ENCODE measurements at places on chromosomes 13 and 19.

DNA sequence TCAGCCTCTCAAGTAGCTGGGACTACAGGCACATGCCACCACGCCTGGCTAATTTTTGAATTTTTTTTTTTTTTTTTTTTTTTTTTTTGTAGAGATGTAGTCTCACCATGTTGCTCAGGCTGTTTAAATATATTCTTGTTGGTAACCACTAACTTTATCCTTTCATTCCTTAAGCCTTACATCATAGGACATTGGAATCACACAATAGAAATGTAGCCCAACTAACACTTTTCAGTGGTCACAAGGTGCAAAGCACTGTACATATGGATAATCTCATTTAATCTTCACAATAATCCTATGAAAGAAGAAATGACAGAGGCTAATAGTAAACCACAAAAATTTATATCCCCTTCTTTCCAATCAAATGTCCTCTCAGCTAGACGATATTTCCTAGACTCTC lies 417.8 kb upstream of the DACH1 start:
- DNase-seq: no peak

- no peak for DNase-seq
Measured at GRCh38 chr19:19382118-19382517, 23.4 kb upstream of the GATAD2A start.

DNA sequence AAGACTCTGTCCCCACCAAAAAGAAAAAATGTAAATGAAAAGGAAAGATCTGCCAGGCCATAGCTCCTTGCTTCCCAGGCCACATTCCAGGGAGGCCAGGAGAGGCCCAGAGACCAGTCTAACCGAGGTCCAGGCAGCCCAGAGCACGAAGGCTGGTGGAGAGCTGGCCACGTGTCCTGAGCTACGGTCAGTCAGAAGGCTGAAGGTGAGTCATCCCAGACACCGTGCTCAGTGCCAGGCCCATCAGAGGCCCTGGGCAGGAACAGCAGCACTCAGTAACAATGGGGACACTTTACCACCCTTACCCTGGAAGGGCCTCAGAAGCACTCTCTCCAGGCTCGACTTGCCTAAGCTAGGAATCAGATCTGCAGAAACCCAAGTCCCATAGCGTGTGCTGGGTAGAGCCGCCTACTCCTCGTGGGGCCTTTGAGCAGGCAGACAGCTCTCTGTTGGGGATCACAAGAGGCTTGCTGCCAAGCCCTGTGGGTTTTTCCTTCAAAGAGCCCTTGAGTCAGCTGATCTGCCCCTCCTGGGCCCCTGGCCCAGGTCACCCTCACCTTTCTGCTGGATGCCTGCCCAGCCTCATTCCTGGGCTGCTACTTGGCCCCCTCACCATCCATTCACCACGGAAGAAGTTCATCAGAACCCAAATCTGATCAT lies 11.6 kb upstream of the DNMT1 start:
- no peak for DNase-seq

DNA sequence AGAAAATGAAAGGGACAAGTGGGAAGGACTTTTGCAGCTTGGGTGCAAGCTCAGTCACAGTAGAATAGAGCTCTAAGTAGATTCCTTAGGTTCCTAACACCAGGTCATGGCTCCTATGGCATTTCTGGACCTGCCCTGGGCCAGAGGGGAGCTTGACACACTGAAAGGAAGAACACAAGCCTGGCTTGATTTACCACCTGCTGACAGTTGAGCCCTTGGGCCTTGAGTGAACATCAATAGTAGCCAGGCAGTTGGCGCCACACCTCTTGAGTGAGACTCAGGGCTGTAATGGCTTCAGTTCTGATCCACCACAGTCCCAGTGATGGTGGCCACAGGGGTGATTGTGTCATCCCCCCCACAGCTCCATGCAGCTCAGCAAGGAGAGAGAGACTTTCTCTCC lies 221.9 kb upstream of the PCDH17 start:
- no peak for DNase-seq

DNA sequence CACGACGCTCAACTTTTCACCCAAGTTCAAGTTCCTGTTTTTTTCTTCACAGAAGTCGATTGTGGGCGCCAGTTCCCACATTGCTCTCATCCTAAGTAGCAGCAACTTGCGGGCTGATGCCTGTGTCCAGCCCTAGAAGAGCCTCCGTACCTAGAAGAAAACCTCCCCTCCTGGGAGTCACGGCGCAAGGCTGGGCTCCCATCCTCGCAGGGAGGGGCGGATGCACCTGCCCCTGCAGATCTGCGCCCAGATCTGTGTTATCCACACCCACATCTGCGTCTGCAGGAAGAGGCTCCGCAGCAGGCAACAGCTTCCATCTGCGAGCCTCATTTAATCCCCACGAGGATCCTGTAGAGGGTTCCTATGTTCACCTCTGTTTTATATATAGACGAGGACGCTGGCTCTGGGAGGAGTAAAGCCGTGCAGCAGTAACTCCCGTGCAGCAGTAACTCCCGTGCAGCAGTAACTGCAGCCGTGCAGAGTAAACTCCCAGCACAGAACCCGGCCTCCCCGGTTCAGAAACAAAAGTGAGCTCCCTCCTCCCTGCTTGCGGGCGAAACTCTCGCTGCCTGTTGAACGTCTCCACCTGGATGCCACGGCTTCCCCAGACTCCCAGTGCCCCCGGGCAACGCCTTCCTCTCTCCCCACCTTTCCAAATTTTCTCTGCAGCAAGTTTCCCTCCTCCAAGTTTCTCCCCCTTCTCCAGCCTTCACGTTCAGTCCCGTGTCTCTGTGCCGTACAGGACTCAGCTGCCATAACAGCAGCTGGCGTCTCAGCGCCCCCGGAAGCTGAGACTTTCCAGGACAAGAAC lies 23.5 kb upstream of the LAIR1 start:
- peak; percentile 42 for DNase-seq

DNA sequence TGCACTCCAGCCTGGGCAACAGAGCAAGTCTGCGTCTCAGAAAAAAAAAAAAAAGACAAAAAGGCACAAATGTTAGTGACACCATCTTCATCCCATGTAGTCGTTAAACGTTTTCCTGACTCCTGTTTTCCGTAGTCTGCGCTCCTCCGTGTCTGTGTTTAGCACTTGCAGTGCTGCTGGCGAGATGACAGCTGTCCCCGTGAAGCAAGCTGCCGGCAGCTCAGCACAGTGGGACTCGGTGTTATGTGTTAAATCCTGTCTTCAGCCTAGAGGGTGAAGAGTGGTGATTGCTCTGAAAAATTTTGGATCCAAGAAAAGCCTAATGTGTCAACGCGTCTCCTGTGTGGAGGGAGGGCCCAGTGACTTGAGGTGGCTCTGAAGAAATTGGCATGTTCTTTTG lies 18.4 kb downstream of the UBXN6 start:
- DNase-seq: no peak

- DNase-seq: no peak
Measured at GRCh38 chr13:113886561-113887112, 22.8 kb upstream of the GAS6 start.

DNA sequence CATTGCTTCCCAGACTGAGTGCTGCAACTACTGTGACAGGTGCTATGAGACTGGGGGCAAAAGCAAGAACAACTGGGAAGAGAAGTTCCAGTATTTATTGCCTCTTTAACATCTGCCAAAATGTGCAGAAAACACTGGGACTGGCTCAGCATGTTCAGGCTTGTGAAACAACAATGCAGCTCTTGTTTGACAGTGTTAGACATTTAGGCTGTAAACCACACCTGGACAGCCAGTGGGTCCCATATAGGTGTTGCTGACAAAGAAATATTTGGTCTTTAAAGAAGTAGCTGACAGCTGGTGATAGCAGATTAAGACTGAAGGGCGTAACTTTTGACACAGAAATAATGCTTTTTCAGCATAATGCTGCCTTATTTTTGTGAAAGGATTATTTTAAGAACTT lies 88.1 kb downstream of the STOML3 start:
- DNase-seq: no peak

DNA sequence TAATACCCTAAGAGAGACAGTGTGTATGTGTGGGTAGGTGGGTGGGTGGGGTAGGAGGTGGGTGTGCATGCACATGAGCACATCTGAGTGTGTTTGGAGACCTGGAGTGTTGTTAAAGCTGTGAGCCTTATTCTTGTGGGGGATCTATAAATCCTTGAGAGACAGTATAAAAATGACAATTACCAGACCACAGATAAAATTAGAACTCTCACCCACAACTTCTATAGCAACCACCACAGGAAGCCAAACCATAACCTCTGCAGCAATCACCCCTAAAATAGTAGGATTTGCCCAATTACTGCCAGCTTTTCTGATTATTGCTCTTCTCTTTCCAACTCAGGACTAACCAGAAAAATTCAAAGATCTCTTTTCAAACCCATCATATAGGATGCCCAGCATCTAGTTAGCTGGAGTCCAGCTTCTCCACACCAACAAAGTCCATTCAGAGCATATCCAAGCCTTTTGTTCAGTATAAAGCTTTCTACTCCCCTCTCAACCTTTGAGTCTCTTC lies 93.4 kb upstream of the SLITRK1 start:
- DNase-seq: no peak

GRCh38 chr13:107117327-107118012 lies 549.5 kb upstream of the ARGLU1 start:
- no peak for DNase-seq

DNA sequence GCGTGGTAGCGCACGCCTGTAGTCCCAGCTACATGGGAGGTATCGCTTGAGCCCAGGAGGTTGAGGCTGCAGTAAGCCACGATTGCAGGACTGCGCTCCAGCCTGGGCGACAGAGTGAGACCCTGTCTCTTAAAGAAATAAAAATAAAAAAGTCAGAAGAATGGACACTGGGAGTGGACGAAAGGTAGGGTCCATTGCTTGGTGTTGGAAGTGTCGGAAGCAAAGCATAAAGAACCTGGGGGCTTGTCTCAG lies 392 bp upstream of the ARHGAP33 start:
- no peak for DNase-seq

DNA sequence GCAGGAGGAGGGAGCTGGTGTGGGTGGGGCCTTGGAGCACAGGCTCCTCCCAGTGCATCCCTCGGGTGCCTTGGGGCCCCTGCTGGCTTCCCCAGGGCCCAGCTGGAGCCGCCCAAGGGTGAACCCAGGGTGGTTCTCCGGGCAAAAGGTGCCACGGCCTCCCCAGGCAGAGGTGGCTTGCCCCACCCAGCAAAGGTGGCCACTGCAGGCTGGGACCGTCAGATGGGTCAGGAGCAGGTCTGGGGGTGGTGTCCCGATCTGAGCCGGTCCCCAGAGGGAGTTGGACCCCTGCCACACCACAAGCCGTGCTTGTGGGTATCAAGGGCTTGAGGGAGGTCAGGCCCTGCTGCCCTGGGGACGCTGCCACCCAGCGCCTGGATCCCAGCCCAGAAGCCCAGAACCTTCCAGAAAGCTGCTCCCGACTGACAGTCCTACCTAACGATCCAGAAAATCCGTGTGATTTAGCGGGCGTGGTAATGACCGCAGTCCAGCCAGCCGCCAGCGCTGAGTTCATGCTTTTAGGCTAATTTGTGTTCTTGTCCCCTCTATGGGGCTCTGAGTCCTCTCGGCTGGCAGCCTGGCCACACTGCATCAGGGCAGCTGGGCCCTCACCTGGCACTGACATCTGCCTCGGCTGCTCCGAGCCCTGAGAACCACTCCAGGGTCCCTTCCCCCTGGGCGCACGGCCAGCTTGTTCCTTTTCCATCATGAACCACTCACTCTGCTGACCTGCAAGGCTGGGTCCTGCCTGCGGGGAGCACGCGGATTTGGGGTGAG lies 5.0 kb upstream of the GRIN3B start:
- DNase-seq: no peak

DNA sequence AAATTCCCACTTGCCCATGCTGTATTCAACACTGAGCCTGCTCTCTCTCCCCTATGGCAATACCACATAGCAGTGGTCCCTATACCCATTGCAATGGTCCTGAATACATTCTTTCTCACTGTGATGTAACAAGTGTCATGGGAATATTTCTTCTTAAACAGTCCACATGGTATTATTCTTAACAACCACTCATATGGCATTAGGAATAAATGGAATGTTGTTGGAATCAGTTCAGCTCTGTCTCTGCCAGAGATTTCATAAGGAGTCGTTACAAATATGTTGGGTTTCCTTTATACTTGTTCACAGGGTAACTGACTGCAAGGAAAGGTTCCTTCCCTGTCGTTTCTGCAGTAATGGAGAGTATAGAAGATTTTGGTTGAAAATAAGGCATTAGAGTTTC lies 128.3 kb upstream of the SPATA13 start:
- DNase-seq: no peak

GRCh38 chr13:110312339-110313031 lies 5.4 kb downstream of the COL4A2 start:
- no peak for DNase-seq

GRCh38 chr19:33291623-33292534 lies 10.5 kb downstream of the CEBPA start:
- no peak for DNase-seq

- DNase-seq: no peak
Measured at GRCh38 chr13:51252954-51253532, 30.8 kb downstream of the FAM124A start.

- no peak for DNase-seq
Measured at GRCh38 chr19:45070214-45070613, 6.1 kb downstream of the ZNF296 start.

- DNase-seq: peak; percentile 46
Measured at GRCh38 chr19:10288662-10289166, 1.0 kb upstream of the ICAM5 start.

DNA sequence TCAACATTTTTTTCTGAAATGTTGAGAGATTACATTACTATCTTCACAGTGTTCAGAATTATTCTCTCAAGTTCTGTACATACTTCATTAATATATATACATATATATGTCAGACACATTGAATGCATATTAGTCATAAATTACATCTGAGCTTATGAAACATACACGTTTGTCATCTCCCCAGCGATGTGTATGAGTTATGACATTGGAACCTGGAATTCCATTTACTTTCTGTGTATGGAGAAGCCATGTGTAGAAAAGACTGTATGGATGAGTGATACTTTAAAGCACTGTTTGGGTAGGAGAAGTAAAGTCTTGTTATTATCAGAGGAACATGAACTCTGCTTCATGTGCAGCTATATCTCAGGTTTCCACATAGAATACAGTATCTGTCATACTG lies 167.2 kb downstream of the FGF14 start:
- DNase-seq: no peak

Data from activated naive CD4-positive, alpha-beta T cell treated with Interleukin-2 at 50 U/mL for 16 hours (primary cell).